IPS DF 6.9 (cell line): ENCODE measurements at places on chromosomes 2 and 18.

DNA sequence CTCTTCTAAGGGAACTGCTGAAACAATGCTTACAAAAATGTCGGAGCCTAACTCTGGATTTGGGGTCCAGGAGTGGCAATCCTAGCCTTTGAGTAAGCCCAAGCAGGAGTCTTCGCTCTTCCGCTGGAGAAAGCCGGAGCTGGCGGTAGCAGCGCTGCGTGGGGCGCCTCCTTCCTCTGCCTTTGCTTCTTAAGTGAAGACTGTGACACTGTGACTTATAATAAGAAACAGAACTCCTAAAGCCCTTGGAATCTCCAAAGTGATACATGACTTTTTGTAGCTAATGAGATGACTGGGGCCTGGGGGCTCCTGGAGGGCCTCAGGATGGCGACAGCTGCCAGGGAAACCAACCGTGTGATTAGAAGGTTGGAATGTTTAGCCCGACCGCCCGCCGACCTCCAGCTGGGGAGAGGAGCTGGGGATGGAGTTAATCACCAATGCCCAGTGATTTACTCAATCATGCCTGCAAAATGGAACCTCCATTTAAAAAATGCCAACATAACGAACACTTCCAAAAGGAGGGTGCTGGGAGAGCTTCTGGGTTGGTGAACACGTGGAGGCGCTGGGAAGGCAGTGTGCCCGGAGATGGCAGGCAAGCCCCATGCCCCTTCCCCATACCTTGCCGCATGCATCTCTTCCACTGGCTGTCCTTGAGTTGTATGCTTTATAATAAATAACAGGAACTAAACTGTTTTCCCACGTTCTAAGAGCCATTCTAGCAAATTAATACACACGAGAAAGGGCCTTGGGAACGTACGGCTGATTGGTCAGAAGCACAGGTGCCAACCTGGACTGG lies 29.0 kb upstream of the MAL start:
- DNase-seq, result no peak

- DNase-seq, result no peak
Observed at GRCh38 chr2:55782528-55783173, 89.0 kb upstream of the PNPT1 start.

GRCh38 chr2:212628586-212628985 lies 90.0 kb upstream of the ERBB4 start:
- no peak for DNase-seq

GRCh38 chr2:239456940-239457339 lies 56.1 kb upstream of the HDAC4 start:
- no peak for DNase-seq

- no peak for DNase-seq
Observed at GRCh38 chr2:143679617-143680016, 550.4 kb downstream of the ARHGAP15 start.

DNA sequence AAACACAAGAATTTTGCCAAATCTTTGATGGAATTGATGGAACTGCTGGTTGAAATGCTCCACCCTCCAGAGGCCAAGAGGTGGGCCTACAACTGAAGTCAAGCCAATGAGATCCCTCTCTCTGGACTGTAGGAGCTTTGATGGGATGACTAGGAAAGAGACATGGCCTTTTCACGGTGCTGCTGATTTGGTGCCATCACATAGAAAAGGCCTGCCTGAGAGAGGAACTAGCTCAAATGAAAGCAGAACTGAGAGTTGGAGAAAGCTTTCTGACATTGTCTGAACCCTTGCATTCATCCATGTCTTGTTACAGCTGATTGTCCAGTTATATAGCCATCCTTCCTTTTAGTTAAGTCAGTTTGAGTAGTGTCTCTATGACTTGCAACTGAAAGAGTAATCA lies 283.8 kb upstream of the LYPD1 start:
- no peak for DNase-seq
